NCI-H526 treated with DMSO at 0.1 percent for 48 hours (cell line): ENCODE measurements at places on chromosomes 1 and 21.

DNA sequence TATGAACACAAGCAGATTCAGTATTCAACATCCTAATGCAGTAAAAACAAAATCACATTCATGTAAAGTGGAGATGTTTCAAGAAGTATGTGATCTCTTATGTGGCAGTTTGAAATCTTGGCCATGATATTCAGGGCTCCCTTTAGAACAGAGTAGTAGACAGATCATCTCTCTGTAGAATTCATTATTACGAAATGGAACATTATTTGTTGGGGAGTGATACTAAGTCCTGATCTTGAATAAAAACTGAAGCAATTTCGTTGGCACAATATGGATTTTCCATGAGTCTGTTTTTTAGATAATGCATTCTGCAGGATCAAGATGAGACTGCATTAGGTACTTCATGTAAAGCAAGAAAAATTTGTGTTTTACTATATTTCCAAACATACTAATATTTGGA, 264.4 kb upstream of the NRIP1 start:
- no peak for DNase-seq

GRCh38 chr1:242128951-242129502, 130.1 kb upstream of the MAP1LC3C start:
- no peak for DNase-seq

GRCh38 chr1:67143966-67144365, 9.2 kb upstream of the C1orf141 start:
- no peak for DNase-seq

- DNase-seq, result no peak
Measured at GRCh38 chr1:39488012-39488545, 3.4 kb upstream of the BMP8A start.

DNA sequence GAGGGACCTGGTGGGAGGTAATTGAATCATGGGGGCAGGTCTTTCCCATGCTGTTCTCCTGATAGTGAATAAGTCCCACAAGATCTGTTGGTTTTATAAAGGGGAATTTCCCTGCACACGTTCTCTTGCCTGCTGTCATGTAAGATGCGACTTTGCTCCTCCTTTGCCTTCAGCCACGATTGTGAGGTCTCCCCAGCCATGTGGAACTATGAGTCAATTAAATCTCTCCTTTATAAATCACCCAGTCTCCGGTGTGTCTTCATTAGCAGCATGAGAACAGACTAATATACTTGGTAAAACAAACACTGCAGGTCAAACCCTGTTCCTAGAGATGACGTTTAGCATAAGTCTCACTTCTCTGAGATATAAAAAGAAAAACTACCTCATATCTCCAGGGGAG, 148.3 kb downstream of the MATN1 start:
- no peak for DNase-seq

DNA sequence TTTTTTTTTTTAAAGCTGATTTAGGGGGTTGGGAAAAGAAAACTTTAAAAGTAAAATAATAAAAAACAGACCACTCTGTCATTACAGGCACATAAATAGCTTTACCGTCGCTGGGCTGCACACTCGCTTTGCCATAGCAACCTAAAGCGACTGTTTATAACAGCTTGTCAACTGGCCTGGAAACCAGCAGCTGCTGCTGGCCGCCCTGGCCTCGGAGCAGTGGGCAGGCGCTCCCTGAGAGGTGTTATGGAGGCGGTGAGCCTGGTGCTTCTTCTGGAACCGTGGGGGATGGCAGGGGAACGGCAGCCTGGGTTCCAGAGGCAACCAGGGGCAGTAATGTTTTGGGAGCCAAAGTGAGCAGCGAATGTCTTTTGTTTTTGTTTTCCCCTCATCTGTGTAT, 45.7 kb downstream of the ATP2B4 start:
- no peak for DNase-seq

DNA sequence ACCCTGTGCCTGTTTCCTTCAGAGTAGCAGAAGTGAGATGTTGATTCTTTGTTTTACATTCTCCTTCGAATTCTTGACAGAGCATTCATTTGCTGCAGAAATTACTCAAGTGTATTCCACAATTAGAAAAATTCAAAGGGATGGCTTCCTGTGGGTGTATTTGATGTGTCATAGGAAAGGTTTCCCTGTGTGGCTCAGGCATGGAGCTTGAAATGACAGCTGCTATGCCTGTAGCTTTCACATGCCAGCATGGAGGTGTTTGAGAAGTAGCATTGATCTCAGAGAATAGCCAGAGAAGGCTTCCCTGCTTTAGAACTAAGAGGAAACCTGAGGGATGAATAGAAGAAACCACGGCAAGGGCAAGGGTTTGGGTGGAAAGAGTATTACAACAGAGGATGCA, 317.2 kb upstream of the DEPDC1 start:
- no peak for DNase-seq

DNA sequence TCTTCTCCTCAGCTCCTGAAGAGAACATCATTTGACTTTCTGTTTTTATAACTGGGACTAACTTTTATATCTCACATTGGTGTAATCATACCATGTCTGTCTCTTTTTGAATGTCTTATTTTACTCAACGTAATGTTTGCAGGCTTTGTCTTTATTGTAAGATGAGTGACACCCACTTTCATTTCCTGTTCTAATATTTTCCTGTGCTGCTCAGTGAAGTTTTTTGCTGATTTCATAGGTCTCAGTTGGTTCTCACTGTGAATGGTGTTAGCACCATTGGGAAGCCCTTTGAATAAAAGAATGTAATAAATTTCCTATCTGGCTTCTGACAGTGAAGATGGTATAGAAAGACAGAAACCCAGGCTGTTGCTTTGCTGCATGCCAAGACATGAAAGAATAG, 84.0 kb downstream of the RAVER2 start:
- DNase-seq, result no peak

DNA sequence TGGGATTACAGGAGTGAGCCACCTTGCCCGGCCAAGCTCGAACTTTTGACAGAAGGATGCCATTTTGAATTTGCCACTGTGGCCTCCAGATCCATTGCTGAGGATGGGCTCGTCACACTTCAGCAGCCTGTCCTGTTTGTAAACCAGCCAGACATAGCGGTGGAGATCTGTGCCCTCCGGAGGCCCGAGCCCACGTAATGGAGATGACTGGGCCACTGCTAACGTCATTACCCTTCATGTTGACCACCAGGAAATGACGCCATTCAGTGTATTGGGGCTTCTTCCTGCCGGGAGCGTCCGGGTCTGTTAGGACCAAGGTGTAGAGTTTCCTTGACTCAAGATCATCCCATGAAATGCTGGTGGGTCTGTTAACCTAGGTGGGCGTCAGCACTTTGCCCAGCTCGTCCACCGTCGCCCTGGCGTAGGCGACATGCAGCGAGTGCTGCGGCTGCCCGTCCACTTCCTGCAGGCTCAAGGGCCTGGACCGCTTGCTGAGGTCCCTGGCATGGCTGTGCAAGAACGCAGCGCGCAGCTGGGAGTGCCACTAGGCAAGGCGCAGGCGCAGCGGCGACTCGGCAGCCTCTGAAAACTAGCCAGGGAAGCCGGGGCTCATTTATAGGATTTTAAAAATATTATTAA, 40.8 kb downstream of the PTPRC start:
- DNase-seq, result no peak

DNA sequence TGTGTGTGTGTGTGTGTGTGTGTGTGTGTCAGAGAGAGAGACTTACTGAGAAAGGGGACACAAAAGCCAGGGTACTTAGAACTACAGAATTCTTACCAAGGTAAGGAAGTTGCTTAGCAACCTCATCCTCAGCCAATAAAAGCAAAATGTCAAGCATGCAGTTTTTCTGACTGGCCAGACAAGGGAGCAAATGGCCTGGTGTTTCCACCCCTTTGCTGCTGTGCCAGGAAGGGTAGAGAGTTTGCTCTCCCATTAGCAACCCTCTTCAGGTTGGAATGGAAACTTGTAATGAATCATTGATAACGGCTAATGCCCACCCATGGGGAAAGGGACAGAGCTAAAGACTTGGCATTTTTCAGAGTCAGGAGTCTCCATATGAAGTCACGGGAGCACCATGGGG, 10.6 kb downstream of the RXRG start:
- DNase-seq, result no peak

- no peak for DNase-seq
Measured at GRCh38 chr1:182332261-182333060, 59.1 kb downstream of the GLUL start.

DNA sequence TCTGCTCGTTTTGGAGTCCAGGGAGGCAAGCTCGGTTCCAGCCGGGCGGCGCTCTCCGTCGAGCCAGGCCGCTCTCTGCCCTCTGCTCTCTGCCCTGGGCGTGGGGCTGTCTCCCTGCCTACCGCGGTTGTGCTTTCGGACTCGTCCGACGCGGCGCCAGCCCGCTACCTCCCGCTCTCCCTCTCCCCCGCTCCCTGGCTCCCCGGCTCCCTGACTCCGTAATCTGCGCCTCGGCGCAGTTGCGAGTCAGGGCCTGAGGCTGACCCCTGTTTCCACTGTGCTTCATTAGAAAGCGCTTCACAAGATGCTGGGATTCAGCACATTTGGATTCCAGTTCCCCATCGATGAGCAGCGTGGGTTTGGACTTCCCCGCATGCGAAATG, 2.2 kb downstream of the SOX13 start:
- DNase-seq, result no peak

- DNase-seq, result no peak
Measured at GRCh38 chr1:55427606-55428005, 212.4 kb upstream of the USP24 start.

- DNase-seq, result no peak
Measured at GRCh38 chr21:42777757-42778344, 101.5 kb downstream of the WDR4 start.

DNA sequence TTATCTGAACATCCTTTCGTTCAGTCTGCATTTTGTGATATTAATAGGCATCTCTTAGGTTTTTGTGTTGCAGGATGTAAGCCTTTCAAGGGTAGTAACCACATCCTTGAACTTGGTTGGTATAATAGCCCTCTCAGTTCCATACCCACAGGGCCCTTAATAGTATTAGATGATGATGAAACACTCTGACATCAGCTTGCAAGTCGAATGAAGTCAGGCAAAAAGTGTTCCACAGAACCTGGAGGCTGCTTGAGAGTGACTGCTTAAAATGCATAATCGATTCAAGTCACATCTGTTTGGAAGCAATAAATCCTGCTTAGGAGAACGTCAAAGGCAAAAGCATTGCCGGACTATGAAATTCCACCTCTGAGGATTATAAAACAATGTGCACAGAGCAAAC, 415.6 kb upstream of the KAZN start:
- DNase-seq, result no peak

- DNase-seq, result no peak
Measured at GRCh38 chr1:160658162-160658813, 11.4 kb upstream of the SLAMF1 start.

DNA sequence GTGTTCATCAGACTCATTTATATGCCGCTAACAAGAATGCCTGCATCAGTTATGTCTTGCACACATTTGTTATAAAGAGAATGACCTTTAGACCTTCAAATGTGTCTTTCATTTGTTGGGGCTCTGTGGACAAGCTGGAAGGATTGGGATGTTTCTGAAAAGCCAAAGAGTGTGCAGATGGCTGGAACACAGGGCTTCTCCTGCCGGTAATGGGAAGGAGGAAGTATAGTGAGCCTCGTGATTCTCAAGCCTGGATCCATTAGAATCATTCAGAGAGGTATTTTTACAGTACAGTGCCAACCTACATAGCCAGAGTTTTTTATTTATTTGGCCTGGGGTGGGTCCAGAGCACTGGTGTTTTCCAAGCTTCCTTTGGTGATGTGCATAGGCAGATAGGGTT, 40.6 kb upstream of the ATP1A1 start:
- peak; percentile 92 for DNase-seq

- DNase-seq, result no peak
Measured at GRCh38 chr1:177586429-177586828, 383.4 kb downstream of the SEC16B start.

DNA sequence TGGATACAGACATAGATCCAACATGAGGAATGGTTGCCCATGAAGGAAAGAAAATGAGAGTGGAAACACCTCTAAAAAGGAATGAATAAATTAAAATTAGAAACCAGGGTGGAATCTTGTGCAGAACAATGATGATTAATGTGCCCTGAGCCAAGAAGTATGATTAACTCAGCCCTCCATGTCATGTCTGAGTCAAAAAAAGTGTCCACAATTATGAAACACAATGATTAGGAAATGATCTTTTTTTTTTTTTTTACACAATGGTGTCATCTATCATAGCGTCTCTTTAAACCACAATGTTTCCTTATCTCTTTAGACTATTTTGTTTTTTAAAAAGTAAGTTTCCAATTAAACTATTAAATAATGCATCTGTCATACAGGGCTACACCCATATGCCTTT, 78.9 kb upstream of the RAB4A start:
- DNase-seq, result no peak

- DNase-seq, result no peak
Measured at GRCh38 chr1:235199441-235199840, 38.4 kb upstream of the RBM34 start.

DNA sequence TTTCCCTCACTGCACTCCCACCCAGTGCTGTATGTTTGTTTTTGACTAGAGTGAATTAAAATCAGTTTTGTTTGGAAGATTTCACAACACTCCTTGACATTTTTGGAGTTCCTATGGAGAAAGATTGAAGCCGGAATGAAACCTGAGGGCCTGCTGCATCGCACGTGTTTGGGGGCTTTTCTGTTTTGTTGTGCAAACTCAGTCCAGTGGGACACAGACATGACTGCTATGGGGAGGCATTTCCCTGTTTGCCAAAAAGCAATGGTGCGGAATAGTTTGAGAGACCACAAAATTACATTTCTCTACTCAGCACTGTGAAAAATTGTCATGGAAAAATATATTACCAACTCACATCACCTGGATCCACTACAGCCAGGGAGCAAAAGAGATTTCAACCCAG, 43.8 kb upstream of the KCNE2 start:
- no peak for DNase-seq

DNA sequence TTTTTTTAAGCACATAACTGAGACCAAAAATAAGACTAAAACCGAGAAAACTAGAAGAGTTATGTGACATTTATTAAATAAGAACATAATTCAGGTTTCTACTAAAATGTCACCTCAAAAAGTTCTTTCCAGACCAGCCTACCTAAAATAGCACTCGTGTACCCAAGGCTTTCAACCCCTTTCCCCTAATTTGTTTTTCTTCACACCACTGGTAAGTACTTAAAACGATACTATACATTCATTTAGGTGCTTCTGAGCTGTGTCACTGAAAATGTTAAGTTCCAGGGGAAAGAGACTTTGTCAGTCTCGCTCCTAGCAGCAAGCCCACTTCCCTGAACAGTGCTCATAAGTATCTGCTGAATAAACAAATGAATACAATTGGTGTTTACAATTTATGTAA, 6.8 kb downstream of the RRAGC start:
- no peak for DNase-seq

DNA sequence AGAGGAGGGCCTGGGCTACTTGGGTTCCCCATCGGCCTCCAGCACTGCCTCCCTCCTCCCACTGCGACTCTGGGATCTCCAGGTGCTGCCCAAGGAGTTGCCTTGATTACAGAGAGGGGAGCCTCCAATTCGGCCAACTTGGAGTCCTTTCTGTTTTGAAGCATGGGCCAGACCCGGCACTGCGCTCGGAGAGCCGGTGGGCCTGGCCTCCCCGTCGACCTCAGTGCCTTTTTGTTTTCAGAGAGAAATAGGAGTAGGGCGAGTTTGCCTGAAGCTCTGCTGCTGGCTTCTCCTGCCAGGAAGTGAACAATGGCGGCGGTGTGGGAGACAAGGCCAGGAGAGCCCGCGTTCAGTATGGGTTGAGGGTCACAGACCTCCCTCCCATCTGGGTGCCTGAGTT, 24.4 kb downstream of the EIF2D start:
- DNase-seq, result no peak
